ENCODE measurements at places on chromosomes 4 and X.

GRCh38 chr4:52052475-52052780 lies 1.3 kb downstream of the SPATA18 start:
- no peak for DNase-seq

- DNase-seq = no peak
These were observed 962.0 kb downstream of the CCSER1 start for GRCh38 chr4:91089178-91089577.

- DNase-seq = no peak
These were observed 147.1 kb downstream of the PRDM5 start for GRCh38 chr4:120775431-120775830.

- DNase-seq = no peak
These were observed 244.6 kb upstream of the BOD1L1 start for GRCh38 chr4:13872155-13872554.

DNA sequence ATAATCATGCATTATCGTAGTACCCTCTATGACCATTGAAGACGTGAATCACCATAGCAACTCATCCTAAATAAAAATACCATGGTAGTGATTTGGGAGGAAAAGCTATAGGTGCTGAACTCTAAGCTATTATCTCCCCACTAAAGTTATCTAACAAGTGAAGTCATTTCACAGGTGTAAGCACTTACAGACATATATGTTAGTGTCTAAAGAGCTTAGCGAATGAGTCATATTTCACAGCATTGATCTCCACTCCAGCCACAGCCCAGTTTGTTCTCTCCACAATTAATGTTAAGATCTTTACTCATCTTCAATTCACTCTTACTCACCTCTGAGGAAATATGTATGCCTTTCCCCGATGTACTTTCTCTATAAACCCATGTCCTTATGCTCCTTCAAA lies 57.0 kb downstream of the DCAF8L1 start:
- no peak for DNase-seq

DNA sequence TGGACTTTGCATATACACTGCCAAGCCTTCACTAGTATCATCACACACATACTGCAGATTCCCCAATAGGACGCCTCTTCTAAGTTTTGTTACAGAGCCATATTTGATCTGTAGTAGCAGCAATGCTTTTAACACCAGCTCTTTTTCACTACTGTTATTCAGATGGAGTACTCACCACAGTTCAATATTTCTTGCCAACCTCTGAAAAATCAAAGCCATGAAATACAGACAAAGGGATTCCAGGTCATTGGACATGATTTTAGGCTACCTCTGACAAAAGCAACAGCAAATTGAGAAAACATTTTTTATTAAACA lies 390.7 kb upstream of the ADGRL3 start:
- DNase-seq = no peak

DNA sequence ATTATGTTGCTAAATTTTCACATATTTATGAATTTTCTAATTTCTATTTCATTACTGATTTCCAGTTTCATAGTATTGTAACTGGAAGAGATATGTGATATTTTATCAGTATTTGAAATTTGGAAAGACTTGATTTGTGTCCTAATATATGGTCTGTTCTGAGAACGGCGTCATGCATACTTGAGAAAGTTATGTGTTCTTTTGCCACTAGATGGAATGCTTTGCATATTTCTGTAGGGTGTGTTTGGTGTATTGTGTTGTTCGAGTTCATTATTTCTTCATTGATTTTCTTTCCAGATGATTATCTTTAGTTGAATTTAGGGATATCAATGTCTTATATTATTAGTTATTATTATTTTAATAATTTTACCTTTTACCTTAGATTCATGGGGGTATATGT lies 110.6 kb upstream of the ITM2A start:
- DNase-seq = no peak

- no peak for DNase-seq
These were observed 161.5 kb downstream of the ARHGAP6 start for GRCh38 chrX:11504234-11504633.

DNA sequence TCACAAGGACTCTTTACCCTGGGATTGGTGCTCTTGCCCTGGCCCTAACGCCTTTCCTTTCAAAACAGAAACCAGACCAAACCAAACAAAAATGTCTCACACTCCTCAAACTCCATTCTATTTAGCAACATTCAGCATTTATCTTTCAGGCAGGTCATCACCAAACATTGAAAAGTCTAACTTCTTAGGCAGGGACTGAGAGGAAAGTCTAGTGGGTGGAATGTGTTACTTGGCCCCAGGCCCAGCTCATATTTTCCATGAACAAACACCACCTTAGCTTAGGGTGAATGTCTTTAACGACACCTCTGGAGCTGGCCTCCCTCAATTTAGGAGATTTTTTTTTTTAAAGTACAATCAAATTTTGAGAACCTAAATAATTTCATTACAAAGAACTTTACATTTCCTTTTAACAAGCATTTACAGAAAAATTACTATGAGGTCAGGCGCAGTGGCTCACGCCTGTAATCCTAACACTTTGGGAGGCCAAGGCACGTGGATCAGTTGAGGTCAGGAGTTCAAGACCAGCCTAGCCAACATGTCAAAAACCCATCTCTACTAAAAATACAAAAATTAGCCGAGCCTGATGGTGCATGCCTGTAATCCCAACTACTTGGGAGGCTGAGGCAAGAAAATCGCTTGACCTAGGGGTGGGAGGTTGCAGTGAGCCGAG lies 10.2 kb upstream of the N4BP2 start:
- no peak for DNase-seq

GRCh38 chrX:108245462-108245861 lies 153.9 kb downstream of the ATG4A start:
- DNase-seq = no peak

DNA sequence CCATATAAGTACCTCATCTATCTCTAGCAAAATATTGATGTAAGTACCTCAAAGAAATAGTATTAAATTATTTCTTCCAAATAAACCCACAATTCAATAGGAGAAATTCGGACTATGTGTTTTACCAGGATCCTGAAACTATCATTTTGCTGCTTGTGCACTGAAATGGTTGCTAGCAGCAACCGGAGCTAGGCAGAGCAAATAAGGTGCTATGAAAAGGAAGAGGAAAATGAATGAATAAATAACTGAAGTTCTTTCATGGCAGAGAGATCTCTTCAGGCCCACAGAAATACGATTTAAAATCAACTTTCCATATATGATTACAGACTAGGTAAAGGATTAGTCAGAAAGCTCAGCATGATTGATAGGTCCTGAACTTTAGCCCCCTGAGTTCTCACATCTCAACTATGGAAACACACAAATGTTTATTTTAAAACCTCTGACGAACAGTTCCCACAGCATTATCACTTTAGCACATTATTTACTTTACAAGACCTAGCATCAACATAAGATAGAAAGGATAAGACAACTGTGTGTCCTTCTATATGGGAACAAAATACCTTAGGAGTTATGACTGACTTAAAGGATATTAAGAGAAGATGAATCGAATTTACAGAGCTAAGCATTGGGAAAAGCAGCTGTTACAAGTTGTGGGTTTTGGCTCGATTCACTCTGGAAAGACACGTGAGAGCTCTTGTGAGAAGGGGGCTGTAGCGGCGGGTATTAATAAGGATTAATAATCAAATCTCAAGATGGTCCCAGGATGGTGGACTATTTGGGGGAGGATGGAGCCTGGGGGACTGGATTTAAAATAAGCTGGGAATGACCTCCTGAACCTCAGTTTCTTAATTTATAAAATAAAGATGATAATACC lies 104.3 kb downstream of the CORIN start:
- no peak for DNase-seq

DNA sequence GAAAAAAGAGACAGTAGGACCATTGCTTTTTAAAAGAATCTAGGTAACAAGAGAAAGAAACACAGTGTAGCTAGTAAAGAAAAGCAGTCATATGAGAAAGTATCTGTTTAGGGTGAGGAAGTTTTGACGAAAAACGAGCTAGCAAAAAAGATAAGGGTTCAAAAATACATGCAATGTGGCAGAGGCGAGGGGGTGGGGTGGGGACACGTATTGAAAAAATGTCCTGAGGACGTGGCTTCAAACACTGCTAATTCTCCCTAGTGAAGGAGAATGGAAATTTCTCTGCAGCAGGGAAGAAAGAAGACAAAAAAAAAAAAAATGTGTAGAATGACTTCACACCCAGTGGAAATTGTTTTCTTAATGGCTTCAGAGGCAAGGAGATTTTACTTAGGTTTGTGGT lies 856.4 kb upstream of the INTU start:
- no peak for DNase-seq

GRCh38 chrX:9942086-9942485 lies 25.1 kb upstream of the CLDN34 start:
- DNase-seq = no peak

DNA sequence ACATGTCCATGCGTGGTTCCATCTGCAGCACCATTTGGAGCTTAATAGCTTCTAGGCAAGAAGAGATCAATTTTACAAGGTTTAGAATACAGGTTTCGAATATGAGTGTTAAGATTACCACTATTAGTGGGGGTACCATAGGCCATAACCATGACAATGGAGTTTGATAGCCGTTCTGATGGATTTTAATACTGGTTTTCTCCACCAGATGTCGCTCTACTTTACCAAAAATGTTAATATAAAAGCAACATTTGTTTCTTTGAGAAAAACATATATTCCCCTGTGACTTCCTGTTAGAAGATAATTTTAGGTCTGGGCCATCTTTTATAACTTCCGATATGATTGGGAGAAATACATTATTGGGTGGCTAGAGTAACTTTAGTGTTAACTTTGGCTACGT lies 499.7 kb upstream of the POU3F4 start:
- DNase-seq = no peak

- no peak for DNase-seq
These were observed 78.0 kb downstream of the PRDM5 start for GRCh38 chr4:120844528-120844921.

DNA sequence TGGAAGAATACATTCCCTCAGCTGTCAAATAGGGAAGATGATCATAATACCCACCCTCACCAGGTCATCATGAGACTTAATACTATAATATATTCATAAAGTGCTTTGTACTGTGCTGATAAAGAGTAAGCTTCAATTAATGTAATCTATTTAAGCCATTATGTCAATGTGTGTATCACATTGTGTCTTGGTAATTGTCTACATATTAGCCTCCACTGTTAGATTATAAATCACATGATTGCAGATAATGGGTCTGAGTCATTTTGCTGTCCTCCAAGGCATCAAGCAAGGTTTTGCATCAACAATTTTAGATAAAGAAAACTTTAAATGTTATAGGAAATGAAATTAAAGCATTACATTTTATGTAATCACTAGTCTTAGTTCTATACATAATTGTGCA lies 45.2 kb upstream of the CEP135 start:
- DNase-seq = no peak

- DNase-seq = no peak
These were observed 124.7 kb downstream of the HNRNPD start for GRCh38 chr4:82248903-82249632.

GRCh38 chrX:54930291-54931049 lies 9.8 kb downstream of the TRO start:
- no peak for DNase-seq

Measured in nephron progenitor cell (in vitro differentiated cells).